MG63 (cell line): ENCODE measurements at places on chromosomes 3 and 15.
A peak's percentile ranks its signal among the peaks of the same experiment; 100 is the strongest.

DNA sequence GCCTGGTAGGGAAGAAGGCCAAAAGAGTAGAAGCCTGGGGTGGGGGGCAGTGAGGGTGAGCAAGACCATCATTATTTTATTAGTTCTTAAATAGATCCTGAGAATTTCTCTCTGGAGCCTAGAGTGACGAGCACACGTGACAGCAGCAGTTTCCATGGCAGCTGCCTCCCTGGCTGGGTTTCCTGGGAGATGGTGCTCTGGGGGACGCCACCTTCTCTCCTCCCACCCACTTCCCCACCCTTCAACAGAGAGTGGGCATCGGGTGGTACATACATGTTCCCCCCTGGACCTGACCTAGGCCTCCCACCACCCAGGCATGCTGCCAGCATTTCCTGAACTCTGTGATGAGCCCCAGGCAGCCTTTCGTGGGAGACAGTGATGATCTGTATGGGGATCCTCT is 12.9 kb downstream of the CELF6 start:
- no peak for DNase-seq

- DNase-seq, result no peak
Observed at GRCh38 chr3:133457465-133458067, 57.7 kb downstream of the BFSP2 start.

- DNase-seq, result peak; percentile 80
Observed at GRCh38 chr3:39907981-39908380, 98.6 kb downstream of the MYRIP start.

- no peak for DNase-seq
Observed at GRCh38 chr3:39118079-39118478, 10.6 kb downstream of the TTC21A start.

- no peak for DNase-seq
Observed at GRCh38 chr3:63981980-63982379, 41.3 kb downstream of the PSMD6 start.

DNA sequence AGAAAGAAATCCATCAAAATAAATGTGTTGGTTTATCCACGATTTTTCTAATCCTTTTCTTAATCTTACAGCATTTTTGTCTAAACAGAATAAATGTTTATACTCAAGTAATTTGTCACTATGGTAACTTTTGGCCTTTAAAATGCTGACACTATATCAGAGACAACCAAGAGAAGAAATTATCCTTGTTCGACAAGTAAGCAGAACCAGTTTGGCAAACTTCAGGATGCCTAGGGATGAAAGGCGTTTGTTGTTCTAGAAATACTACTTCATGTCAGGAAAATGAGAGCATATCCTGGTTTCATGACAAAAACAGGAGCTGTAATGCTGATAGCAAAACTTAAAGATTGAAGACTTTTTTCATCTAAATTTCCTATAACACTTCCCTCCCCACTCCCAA is 308.0 kb upstream of the ATP11B start:
- DNase-seq, result no peak

GRCh38 chr15:45863881-45864580 is 229.2 kb downstream of the SQOR start:
- no peak for DNase-seq
